ENCODE measurements at places on chromosomes 12 and 14.

DNA sequence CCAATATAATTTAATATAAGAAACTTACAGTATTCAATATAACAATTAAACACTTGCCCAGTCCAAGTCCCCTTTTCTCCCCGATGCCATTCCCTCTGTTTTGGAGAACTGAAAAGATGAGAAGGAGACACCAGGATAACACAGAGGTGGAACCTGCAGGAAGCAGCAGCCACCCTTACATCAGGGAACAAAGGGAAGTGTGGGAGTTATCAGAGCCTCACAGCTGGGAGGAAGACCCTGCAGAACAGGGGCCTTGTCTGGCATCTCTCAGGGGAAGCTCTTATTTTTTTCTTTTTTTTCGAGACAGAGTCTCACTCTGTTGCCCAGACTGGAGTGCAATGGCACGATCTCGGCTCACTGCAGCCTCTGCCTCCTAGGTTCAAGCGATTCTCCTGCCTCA is 52.6 kb downstream of the CALM1 start:
- no peak for DNase-seq

DNA sequence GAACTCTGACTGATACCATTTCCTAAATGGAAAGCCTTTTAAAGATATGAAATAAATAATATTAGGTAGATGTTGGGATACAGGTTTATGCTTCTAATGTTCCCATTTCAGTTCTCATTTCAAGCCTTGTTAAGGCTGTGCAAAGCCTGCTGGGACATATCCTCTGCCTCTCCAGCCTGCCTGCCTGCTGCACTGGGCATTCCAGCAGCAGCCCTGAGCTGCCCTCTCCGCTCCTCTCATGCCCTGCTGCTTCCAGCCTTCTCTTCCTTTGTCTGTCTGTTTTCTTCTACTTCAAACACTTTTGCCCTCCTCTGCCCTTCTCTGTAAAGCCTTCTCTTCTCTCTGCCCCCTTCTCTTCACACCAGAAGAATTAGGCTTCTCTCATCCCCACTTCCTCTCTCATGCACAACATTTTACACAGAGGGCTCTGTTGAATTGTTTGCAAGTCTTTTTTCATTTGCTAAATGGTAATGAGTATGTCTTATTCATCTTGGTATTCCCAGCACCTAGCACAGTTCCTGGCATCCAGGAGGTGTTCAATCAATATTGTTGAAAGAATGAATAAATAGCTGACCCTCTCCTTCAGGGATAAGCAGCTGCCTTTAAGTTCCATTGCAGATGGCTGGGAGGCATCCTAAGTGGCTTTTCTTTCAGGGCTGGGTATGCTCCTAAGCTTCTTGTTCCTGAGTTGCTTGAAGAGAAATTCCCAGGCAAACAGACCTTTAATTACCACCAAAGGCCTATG is 292.3 kb downstream of the TMEM117 start:
- no peak for DNase-seq

GRCh38 chr12:122888232-122888752 is 7.6 kb downstream of the VPS37B start:
- no peak for DNase-seq

GRCh38 chr12:51118706-51119105 is 35.3 kb upstream of the CSRNP2 start:
- DNase-seq: no peak

- DNase-seq: no peak
Measured at GRCh38 chr12:19819231-19819630, 379.9 kb downstream of the AEBP2 start.

GRCh38 chr12:124388679-124389137 is 93.8 kb downstream of the RFLNA start:
- peak; percentile 81 for DNase-seq

DNA sequence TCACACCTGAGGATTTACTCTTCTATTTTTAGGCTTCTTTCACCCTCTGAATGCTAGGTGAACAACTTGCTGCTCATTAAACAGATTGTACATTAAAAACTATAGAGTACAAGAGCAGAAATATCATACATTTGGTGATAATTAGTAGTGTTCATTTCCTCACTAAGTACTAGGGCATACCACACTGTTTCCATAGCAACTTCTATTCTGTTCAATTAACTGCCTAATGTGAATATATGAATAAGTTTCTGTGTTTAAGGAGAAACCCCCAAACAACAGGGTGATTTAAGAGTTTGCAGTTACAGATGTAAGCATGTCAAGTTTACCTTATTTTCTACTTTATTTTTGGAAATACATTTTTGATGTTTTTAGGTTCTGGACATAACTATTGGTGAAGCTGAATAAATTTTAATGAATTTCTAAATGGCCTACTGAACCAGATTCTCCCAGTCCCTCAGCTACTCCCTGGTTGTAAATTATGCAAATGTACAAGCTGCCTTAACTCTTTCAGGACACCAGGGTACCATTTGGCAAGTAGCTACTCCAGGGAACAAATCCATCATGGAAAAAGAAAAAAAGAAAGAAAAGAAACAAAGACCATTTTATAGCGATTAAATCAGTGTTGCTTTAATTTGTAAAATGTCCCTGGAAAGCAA is 199.8 kb upstream of the NAV3 start:
- DNase-seq: no peak

- peak; percentile 64 for DNase-seq
Measured at GRCh38 chr14:23578560-23579310, at the start of gene JPH4. JPH4 (minus strand) TSS chr14:23578790; CDS start chr14:23577453, 1,337 bp downstream.

- DNase-seq: no peak
Measured at GRCh38 chr12:122138616-122139015, 35.4 kb downstream of the IL31 start.

DNA sequence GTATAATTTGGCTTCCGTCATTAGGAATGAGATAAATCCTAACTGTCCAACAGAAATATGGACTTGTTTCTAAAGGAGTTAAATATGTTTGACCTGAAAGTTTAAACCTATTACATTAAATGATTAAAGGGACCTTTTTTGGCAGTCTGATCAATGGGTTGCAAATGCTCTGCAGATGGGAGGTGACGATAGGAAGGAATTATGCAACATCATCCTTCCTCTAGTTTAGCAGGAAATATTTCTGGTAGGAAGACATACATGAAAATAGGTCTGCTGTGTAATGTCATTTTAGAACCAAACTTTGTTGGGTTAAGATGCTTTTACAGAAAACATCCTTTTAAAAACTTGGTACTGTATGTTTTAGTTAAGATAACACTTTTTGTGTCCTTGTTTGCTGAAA is 2.6 kb downstream of the LRRC10 start:
- no peak for DNase-seq

Data from nucleus accumbens (tissue), 56 donors.